ENCODE measurements at places on chromosomes 1 and 21. TPM values are rescaled to one million over a fixed set of nuclear protein-coding genes. Genes with fewer than 3 reads are reported as not detected.
A peak's percentile ranks its signal among the peaks of the same experiment; 100 is the strongest.

DNA sequence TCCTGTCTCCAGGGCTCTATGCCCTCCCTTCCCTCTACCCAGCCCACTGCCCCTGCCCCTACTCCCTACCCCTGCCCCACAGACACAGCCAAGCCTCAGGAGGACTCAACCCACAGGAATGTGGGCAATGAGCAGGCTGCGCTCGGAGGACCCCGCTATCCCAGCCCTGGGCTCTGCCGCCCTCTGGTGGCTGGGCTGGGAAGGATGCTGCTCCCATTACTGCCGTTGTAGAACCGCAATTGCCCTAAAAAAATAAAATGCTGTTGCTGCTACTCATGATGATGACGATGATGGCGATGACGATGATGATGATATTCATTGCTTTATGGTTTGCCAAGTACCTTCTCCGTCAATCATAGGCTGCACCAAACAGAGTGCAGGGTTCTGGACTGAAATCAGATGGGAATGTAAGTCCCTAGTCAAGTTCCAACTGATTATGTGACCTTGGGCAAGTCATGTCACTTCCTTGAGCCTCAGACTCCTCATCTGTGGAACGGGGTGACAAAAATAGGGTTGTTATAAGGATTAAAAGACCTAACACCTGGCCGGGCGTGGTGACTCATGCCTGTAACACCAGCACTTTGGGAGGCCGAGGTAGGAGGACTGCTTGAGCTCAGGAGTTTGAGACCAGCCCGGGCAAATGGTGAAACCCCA is 24.6 kb downstream of the ARHGEF19 start:
- peak; percentile 78 for DNase-seq

GRCh38 chr1:14365301-14365988 is 233.0 kb upstream of the KAZN start:
- no peak for DNase-seq

DNA sequence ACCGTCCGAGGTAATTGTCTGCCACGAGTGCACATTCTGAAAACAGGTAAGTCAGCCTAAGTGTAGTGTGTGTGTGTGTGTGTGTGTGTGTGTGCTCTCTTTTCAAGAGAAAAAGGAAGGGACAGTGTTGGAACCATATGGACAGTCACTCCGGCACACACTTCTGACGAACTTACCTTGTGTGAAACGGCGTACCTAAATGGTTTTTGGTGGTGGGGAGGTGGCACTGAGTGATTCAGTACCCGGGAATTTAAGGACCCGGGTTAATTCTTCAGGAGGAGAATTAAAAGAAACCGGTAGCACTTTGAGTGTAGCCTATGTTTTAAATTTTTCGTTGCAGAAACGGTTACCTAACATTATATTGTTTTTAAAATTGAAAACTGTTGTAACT is 286 bp downstream of the ODR4 start:
- DNase-seq: no peak

DDAH1 gene
- total RNA-seq: not detected

- DNase-seq: no peak
Measured at GRCh38 chr1:29426701-29427279, 190.5 kb downstream of the PTPRU start.

Measured in activated CD8-positive, alpha-beta memory T cell treated with anti-CD3 and anti-CD28 coated beads, Interleukin-2, amount 10 ng/mL, durations not matched to agents 7 days and 5 days (primary cell).